HTR-8/SVneo (cell line): ENCODE measurements at places on chromosomes 2 and 18.
A peak's percentile ranks its signal among the peaks of the same experiment; 100 is the strongest.

DNA sequence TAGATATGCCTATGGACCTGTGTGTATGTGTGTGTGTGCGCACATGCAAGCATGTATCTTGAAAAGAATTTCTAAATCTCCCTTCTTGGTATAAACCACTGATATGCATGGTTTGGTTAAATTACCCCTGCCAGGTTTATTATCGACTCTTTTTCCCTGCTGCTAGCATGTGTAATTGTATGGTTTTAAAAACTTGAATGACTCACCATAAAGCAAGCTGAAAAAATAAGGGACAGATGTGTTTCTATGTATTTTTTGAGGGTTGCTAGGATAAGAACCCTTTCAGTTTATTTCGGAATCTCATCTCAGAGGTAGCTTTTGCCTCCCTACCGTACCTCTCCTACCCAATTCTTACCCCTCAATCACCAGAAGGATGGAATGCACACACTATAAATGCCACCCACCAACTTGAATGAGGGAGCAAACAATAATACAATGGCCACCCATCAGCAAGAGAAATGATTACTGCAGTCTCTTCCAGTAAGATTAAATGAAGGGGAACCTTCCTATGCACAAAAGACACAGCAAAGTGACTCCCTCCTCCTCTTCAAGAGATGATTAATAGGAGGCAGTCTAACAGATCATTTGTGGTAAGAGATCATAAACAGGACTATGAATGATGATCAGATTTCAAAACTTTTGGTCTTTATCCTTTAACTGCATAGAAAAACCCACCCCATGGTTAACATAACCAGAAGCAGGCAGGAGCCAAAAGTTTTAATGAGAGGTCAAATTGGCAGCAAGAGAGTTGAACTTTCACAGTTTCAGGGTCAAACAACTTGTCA, 357.2 kb downstream of the SATB2 start:
- DNase-seq, result no peak

DNA sequence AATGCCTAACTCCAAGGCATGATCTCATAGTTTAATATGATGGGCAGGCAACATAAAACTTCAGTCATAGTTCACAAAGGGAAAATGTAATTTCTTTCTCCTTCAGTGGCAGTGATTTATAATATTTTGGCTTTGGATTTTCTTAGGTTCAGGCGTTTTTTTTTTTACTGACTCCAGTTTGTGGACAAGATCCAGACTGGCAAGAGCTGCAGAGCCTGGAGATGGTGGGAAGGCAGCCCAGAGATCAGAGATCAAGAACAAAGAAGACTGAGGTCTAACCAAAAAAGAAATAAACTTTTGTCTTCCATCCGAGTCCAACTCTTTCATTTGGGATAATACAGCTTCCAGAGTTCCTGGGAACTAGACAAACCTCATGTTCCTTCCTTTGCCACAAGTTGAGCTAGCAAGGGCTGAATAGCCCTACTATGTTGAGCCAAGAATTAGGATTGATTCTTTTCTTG, 215.3 kb upstream of the SETBP1 start:
- no peak for DNase-seq

DNA sequence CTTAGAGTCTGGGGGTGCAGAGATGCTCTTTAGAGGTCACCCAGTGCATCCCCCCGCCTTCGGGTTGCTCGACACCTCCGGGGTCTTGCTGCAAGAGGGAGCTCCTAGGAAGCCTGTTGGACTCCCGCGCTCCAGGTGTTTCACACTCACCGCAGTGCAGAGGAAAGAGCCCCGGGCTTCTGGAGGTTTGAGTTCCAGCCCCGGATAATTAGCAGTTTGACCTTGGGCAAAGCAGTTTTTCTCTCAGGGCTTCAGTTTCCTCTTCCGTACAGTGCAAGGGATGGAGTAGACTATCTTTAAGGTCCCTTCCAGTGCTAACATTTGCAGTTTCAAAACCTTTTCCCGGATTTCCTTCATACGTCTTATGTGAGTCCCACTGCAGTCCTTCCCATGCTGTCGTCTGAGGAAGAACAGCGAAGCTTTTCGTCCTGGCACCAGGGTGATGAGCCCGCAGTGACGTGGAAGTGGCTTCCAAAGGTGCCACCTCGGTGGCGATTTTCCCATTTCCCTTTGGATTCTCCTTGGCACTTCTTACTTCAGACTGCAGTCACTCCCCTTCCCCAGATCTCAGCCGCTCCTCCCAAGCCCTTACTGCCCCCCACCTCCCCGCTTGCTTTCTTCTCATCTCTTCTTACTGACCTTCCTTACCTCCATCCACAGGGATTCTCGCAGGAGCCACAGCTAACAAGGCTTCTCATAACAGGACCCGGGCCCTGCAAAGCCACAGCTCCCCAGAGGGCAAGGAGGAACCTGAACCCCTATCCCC, 585 bp downstream of the PNKD start:
- no peak for DNase-seq

- no peak for DNase-seq
These were observed 63.1 kb downstream of the USP40 start for GRCh38 chr2:233503481-233503880.

- DNase-seq, result no peak
These were observed 182.9 kb downstream of the IKZF2 start for GRCh38 chr2:212968284-212969081.

DNA sequence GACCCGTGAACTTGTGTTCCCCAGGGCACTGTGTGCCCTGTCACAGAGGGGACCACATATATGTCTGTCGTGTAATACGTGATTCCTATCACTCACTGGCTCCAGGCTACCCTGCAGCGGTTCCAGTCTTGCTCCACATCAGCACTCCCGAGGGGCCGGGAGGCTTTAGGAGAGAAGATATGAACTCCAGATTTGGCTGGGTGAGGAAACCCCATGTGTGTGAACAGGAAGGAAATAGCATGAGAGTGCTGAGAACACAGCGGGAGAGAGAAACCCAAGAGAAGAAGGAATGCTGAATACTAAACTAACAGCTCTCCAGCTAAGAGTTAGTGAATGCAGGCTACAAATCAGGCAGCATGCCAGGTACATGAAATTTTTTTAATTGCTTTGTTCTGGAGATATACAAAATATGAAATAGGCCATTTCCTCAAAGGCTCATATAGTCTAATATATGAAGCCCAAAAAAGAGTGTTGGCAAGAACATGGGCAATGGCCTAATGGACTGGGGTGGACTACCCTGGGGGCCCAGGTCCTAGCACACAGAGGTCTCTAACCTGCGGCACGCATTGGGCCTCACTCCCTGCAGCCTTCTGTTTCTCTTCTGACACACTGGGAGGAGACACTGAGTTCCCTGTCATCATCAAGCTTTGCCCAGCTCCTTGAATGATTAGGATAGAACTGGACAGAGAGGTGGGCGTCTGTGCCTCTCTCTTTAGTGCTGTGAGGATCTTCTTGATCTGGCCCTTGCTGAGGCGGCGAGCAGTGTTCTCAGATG, 372.8 kb upstream of the RAB6C start:
- no peak for DNase-seq

DNA sequence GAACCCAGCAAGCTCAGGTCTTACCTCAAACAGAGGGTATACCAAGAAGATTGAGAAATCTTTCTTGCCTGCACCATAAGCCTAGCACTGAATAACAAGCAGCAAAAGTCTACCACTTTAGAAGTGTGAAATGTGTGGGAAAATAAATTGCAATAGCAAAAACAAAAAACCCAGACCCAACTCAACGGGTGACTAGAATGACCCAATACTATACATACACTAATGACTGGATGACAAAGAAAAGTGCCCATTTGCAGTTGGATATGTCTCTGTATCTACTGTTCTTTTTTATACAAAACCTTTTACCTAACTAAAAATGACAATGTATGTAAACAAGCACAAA, 950.6 kb downstream of the TRIB2 start:
- no peak for DNase-seq

GRCh38 chr18:46917803-46918600, 600 bp downstream of the KATNAL2 start:
- DNase-seq, result peak; percentile 22

DNA sequence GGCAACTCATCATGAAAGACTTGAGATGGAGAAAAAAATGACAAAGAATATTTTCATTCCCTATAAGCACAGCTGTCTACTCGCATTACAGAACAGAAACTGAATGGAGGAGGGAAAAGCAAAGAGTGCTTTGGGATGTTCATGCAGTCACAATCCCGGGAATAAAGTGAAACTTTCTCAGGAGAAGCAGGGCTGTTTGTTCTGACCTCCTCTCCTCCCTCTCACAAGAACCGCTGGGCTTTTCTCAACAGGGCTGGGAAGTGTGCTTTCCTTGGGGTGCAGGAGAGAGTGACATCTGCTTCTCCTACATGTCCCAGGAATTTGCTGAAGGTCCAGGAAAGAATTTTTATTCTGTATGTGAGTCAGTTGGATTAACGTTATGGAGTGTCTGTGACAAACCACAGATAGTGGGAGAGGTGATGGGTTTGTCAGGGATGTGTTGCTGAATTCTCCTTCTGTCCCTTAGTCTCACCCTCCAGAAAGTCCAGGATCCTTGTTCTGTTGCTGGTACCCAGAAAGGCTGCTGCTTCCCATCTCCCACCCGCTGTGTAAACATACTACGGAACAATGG, 125.6 kb downstream of the HRH4 start:
- DNase-seq, result no peak

DNA sequence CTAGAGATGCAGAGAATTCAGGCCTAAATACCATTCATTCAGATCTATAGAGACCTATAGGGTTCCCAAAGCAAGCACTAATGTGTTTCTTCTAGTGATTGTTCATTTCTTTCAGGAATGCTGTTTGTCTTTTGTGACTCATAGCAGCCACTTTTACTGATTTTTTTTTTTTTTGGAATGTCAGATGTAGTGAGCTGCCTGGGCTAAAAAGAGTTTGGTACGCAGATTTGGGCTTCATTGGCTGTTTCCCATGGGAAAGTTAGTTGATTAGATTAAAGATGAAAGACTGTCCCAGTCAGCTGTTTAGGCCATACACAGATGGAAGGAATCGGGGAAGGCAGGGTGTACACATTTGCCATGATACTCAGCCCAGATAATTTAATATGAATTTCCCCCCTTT, 87.6 kb downstream of the CDC42EP3 start:
- DNase-seq, result no peak

GRCh38 chr18:41955688-41956087, 654 bp downstream of the PIK3C3 start:
- no peak for DNase-seq

DNA sequence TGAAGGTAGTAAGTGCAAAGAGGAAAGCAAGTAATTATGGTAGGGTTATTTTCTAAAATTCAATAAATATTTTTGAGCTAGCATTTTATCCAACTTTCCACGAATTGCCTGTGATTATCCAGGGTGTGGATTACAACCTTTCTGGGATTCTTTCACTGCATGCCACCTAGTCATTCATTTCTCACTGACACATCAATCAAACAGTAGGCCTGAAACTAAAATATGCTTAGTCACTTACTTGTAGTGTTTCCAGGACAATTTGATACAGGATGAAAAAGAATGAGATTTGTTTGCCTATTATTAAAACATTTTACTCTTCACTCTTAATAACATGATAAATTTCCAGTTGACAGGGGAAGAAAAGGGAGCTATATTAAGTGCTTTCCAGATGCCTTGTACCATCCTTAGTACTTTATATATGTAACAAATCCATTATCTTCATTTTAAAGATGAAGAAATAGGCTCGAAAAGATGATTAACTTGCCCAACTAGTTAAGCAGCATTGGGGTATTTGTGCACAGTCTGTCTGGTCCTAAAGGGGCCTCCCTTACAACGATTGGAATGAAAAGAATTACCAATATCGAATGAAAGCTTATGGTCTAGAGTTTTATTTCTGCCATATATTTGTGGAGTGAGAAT, 70.4 kb downstream of the KCTD1 start:
- no peak for DNase-seq

DNA sequence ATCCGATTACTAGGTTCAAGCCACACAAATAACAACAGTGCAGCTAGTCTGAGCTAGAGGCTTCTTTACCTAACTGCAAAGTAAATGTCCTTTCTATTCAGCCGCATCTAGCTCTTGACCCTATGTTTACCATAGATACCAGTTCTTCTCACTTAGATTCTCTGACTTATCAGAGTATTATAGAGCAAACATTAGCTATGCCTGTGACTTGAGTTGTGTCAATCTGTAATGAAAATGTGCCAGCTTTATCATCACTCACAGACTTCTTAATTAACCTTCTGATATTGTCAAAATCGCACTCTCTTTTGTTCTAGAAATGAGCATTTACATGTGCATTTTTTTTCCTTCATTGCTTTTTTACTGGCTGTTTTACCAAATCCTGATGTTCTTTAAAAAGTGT, 79.9 kb downstream of the BCL11A start:
- DNase-seq, result no peak

- no peak for DNase-seq
These were observed 277.7 kb upstream of the MAP2 start for GRCh38 chr2:209145941-209146681.

GRCh38 chr2:219548990-219549389, 5.2 kb downstream of the TMEM198 start:
- no peak for DNase-seq

DNA sequence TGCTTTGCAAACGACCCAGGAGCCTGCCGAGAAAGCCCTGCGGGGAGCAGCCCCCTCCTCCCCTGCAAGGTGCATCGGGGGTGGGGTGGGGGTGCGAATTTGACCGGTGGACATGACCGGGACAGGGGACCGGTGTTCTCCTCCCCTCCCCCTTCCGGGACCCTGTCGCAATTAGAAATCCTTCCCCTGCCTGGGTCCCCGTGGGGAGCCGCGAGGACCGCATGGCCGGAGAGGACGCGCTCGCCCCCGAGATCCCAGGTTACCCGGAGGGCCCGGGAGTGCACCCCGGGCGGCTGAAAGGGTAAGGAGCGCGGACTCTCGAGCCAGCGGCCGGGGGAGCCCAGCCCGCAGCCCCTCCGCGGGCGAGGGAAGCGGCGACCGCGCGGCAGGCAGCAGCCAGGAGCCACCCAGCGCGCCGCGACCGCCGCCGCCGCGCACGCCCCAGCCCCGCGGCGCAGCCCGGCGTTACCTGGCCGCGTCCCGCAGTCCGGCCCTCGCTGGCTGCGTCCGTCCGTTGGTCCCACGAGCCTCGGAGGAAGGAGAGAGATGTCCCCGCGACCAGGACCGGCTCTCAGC, 482 bp downstream of the DLGAP1 start:
- no peak for DNase-seq

DNA sequence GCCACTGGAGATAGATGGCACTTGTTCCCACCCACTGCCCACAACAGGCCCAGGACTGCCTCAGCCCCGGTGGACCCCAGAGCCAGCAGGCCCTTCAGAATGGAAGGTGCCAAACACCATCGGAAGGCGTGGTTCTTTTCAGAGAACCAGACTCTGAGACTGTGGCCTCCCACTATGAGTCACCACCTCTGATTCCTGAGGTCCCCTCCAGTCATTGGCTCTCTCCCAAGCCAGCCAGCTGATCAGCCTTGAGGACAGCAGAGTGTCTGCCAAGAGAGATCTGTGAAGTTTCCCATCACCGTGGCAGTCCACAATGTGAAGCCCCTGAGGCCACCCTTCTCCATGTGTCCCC, 10.4 kb upstream of the MAP3K2 start:
- peak; percentile 91 for DNase-seq

GRCh38 chr2:207674826-207675225, 36.6 kb upstream of the CCNYL1 start:
- no peak for DNase-seq

DNA sequence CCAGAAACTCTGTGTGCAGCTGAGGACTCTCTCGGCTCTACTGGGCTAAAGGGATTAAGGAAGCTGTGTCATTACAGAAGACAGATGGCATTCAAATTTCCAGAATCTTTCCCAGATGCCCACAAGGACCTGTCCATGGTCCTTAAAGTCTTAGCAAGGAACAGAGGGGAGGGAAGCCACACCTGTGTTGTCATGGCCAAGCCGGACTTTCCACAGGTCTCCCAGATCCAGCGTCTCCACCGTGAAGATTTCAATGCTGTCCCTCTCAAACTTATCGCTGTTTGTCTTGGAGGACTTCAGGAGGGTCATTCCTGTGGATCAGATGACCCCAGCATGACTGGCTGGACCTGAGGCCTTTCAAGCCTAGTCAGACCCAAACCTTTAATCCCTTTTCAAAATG, 114.5 kb downstream of the LOXHD1 start:
- DNase-seq, result peak; percentile 3
